ENCODE measurements at places on chromosomes 16 and 17. TPM values are rescaled to one million over a fixed set of nuclear protein-coding genes. Genes with fewer than 3 reads are reported as not detected.

The SPNS3 gene
- 0.42 TPM for total RNA-seq

The ANKRD13B gene
- 8.1 TPM for total RNA-seq

- DNase-seq, result no peak
Observed at GRCh38 chr17:81647640-81648012, 8.7 kb downstream of the PDE6G start.

- DNase-seq, result no peak
Observed at GRCh38 chr16:74321356-74321755, 24.7 kb downstream of the PSMD7 start.

All from left cardiac atrium (tissue), 4 donors.